ENCODE measurements at places on chromosomes 7 and 10.

GRCh38 chr10:69897432-69897831, 95.7 kb downstream of the COL13A1 start:
- DNase-seq: no peak

DNA sequence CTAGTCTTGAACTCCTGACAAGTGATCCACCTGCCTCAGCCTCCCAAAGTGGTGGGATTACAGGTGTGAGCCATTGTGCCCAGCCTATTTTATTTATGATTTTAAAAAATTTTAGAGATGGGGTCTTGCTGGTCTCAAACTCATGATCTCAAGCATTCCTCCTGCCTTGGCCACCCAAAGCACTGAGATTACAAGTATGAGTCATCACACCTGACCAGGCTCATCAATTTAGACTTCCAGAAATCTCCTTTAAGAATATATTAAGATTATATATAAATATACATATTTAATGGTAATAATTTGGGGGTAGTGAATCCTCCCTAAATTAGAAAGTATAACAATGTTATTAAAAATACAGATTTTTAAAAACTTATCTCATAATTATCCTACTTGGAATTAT, 29.1 kb downstream of the LAMB1 start:
- no peak for DNase-seq

GRCh38 chr7:102287981-102288278, 1.3 kb downstream of the SH2B2 start:
- no peak for DNase-seq

DNA sequence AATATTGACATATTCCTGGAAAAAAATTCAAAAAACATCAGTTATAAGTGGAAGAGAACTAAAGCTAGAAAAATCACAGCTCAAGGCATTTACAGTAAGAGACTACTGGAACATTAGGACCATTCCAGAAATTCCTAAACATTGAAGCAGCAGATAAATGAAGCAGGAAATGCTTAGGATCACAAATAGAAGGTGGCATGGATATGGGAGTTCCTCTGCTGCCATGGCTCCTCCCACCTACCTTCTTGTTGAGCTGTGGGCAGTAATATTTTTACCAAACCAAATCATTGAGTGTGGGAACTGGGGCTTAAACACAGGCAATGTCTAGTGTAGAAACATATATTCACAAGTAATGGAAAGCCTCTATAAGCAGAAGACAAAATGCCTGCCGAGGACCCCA, 292.8 kb downstream of the ANKRD7 start:
- no peak for DNase-seq

- DNase-seq: no peak
Observed at GRCh38 chr10:103572347-103573204, 79.1 kb downstream of the NEURL1 start.

GRCh38 chr10:33519130-33519860, 184.8 kb upstream of the NRP1 start:
- DNase-seq: no peak

GRCh38 chr7:158248816-158249215, 338.8 kb downstream of the PTPRN2 start:
- no peak for DNase-seq

DNA sequence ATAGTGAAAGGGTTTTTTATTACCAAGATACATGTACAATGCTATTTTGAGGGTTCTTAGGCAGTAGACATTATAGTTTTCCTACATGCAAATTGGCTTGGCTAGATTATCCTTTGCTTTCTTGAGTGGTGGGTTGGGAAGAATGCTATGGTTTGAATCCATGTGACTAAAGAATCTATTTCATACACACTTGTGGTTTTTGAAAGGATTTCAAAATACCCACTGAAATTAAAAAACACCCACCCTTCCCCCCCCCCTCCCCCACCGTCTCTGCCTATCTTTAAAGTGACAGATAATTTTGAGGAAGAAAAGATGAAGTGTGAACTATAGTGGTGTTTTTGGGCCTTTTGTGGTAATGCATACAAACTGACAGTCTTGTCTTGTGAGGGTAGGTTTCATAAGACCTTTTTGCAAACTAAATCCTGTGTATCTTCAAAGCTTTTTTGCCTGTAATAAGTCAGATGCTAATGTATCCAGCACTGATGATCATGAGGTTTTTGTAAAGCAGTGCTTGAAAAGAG, 90.9 kb downstream of the TPST1 start:
- DNase-seq: peak; percentile 1

DNA sequence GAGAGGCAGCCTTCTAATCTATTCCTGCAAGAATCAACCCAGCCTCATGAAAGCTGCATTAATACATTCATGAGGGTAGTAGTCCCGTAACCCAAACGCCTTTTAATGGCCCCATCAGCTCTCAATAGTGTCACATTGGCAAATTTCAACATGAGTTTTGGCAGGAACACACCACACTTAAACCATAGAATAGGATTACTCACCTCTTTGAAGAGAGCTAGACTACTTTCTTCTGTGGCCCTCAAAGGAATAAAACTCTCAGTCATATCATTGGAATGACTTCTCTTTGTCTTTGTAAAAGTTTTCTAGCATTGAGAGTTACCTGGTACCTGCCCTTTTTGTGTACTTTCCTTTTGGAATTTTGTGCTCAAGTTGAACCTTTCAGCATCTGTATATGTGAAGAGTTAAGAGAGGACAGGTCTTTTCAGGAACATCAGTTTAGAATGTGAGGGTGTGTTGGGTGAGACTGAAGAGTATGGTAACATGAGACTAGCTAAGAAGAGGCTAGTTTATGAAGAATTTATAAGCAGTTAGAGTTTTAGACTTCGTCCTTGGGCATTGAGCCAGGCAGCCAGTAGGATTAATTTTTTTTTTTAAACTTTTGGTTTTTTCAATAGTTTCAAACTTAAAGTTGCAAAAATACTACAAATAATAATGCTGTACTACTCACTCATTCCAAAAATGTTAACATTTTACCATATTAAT, 92.6 kb downstream of the MLLT10 start:
- no peak for DNase-seq

DNA sequence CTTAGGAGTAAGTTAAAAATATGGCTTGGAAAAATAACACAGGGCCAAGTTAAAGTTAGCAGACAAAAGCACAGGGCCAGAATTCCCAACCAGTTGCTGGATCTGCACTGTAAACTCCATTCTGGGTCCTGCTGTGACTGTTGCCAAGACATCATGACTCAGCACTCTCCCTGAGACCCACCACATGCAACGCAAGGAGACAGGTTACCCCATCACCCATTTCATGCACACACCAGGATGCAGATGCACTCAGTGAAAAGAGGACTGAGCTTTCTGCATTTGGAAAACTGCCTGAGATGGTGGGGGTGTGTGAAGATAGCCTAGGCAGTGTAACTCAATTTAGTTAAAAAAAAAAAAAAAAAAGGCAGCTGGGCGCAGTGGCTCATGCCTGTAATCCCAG, 97.6 kb upstream of the ZNF438 start:
- DNase-seq: no peak

GRCh38 chr7:45606931-45607330, 32.8 kb downstream of the ADCY1 start:
- DNase-seq: no peak

GRCh38 chr10:110756876-110757275, 112.7 kb downstream of the RBM20 start:
- no peak for DNase-seq

- DNase-seq: no peak
Observed at GRCh38 chr10:124001391-124002148, 91.8 kb downstream of the CHST15 start.

DNA sequence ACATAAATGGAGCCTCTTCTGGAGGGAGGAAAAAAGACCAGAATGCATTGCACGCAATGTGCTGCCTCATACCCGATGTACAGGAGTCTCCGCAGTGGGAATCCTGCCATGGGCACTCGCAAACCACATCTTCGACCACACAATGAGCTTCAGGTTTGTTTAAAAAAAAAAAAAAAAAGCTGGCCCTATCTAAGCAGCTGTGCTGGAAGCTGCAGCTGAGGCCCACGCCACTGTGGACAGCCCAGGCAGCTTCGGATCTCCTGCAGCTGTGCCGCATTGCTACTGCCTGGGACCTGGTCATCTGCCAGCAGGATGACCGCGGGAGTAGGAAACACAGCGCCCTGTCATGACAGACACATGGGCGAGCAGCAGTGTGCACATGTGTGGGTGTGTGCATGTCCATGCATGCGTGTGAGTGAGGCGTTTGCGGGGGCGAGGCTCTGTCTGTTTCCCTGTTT, 26.0 kb downstream of the EN2 start:
- DNase-seq: peak; percentile 54

- no peak for DNase-seq
Observed at GRCh38 chr7:36032361-36032818, 120.7 kb upstream of the EEPD1 start.

GRCh38 chr10:47061776-47062175, 150.5 kb downstream of the PTPN20 start:
- no peak for DNase-seq

- DNase-seq: no peak
Observed at GRCh38 chr10:47060356-47060755, 149.1 kb downstream of the PTPN20 start.

DNA sequence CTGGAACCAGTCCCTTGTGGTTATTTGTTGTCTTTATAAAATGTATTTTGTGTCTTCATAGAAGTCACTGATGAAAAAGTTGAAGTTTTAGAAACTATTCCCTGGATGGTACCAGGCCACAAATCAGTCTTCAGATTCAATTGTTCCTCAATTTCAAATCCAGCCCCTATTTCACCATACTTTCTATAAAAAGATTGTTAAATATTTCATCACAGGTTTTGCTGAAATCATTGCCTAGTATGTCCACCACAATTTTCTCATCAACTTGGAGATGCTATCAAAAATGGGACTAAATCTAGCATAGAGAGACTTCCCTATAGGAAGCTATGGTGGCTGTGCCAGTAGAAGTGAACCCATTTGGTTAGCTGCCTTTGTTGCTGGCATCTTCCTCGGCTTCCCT, 118.5 kb downstream of the RAB18 start:
- DNase-seq: no peak

DNA sequence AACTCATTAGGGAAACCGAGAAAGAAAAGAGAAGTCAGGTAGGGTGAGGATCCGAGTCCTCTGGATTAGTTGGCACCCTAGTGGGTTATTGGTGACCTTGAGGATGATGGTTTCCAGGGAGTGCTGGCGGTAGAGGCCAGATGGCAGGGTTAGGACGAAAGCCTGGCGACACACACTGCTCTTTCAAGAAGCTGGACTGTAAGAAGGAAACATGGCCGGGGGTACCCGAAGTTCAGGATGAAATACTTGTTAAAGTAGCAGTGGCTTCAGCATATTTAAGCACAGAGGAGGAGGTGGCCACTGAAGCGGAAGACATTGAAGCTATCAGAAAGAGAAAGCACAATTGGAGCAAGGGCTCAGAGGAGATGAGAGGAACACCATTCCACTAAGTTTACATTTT, 224.6 kb downstream of the RELN start:
- no peak for DNase-seq

- no peak for DNase-seq
Observed at GRCh38 chr10:7945469-7946187, 108.9 kb upstream of the GATA3 start.

DNA sequence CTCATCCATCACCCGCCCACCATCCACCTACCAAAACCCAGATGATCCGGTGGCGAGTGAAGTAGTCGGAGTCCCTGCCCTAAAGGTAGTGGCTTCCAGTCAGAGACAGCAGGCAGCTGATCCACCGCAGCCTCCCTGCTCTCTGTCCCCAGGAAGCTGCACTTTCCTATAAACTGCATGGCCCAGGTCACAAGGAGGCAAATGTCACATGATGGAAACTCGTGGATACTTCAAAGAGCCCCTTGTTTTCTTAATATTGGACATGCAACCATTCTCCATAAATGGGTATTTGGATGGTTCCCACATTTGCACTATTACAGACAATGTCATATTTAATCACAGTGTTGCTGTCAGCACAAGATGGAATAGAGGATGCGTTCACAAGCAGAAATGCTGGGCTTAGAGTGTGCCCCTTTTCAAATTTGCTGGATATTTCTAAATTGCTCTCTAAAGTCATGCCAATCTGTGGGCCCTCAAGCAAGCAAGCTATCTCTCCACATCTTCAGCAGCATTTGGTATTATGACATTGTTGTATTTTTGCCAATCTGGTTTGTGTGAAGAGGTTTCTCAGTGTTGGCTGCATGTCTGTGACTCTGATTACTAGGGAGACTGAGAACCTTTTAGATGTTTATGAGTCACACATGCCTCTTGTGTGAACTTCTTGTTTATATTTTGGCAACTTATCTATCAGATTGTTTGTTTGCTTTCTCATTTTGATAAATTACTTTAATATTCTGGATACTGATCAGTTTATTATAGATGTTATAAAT, 822.0 kb downstream of the TNS3 start:
- DNase-seq: no peak

DNA sequence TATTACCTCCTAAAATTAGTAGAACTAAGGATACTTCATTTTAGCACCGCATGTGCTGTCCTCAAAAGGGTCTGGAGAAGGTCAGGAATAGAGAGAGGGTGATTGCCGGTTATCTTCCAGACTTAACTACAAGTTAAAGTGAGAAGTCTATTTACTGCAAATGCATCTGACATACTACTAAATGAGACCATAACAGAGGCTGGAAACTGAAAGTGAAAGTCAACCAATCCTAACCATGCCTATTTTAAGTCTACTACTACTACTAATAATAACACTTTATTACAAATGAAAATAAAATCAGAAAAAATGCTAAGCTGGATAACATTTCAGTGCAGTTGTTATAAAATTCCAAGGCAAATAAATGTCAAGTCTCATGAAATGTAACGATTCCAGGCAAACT, 244.7 kb downstream of the KIF20B start:
- DNase-seq: no peak

GRCh38 chr7:142817506-142817905, 37.4 kb upstream of the EPHB6 start:
- no peak for DNase-seq

DNA sequence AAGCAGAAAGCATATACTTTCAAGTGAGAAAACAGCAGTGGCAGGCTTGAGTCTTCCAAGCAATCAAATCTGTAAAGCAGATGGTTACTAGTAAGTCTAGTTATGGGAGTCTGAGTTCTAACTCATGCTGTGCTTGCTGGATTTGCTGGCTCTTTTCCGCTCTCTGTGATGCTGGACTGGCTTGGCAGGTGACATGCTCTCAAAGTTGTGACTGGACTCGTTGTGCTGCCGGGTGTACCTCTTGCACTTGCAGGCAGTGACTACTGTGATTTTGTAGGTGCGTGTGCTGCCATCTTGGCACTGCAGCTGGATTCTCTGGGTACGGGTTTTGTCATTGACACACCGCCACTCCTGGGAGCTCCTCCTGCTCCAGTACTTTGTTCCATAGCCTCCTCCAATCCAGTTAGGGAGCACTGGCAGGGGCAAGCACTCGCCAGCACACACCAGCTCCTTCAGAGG, 3.1 kb downstream of the SOSTDC1 start:
- DNase-seq: no peak

GRCh38 chr7:43362652-43363034, 220.3 kb upstream of the STK17A start:
- DNase-seq: no peak

GRCh38 chr7:131352032-131352431, 24.4 kb downstream of the MKLN1 start:
- DNase-seq: no peak

- no peak for DNase-seq
Observed at GRCh38 chr7:44377681-44378421, 52.5 kb upstream of the CAMK2B start.

- DNase-seq: no peak
Observed at GRCh38 chr7:80316811-80317210, 182.2 kb downstream of the GNAI1 start.

- no peak for DNase-seq
Observed at GRCh38 chr10:22491480-22491879, 146.2 kb downstream of the SPAG6 start.

GRCh38 chr7:106236065-106236464, 48.7 kb downstream of the NAMPT start:
- DNase-seq: no peak

Measured in DMS79 (cell line).